ENCODE measurements at places on chromosomes 7 and 10.
A peak's percentile ranks its signal among the peaks of the same experiment; 100 is the strongest.

DNA sequence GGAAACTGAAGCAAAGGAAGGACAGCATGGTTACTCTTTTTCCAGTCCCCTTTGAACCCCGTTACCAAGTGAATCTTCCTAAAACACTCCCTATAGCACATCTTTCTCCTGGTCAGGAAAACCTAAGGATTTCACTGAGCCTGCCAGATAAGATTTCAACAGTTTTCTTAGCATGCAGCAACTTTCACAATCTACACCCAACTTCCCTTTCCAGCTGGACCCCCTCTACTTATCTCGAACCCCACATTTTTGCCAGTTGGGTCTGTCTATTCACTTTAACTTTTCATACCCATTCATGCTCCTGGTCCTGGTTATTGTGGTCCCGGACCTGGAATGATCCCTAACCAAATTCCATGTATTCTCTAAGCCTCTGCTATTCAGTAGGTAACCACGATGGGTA lies 14.9 kb upstream of the CPVL start:
- DNase-seq, result no peak

- DNase-seq, result no peak
Observed at GRCh38 chr7:36711256-36711655, 13.0 kb downstream of the AOAH start.

GRCh38 chr10:4501306-4501705 lies 324.7 kb upstream of the AKR1E2 start:
- DNase-seq, result no peak

- no peak for DNase-seq
Observed at GRCh38 chr7:120996988-120997345, 8.5 kb downstream of the CPED1 start.

GRCh38 chr10:76632767-76633051 lies 1004.9 kb downstream of the KCNMA1 start:
- no peak for DNase-seq

DNA sequence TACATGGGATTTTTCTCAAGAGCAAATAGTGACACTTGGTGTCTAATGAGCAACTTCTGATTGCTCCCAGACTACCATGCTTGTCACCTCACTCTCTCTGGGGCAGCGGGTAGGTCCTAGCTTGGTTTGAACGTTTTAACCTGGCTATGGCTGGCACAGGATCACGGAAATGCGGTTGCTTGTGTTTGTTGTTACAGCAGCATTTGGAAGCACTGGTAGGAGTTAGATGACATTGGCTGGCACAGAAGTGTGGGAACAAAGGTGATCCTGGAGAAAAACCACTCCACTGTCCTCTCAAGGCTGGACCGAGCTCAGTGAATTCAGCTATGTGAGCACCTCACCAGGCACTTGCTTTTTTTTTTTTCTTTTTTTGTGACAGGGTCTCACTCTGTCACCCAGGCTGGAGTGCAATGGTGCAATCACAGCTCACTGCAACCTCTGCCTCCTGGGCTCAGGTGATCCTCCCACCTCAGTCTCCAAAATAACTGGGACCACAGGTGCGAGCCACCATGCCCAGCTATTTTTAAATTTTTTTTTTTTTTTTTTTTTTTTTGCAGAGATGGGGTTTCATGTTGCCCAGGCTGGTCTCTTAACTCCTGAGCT lies 3.5 kb upstream of the PFKFB3 start:
- no peak for DNase-seq

DNA sequence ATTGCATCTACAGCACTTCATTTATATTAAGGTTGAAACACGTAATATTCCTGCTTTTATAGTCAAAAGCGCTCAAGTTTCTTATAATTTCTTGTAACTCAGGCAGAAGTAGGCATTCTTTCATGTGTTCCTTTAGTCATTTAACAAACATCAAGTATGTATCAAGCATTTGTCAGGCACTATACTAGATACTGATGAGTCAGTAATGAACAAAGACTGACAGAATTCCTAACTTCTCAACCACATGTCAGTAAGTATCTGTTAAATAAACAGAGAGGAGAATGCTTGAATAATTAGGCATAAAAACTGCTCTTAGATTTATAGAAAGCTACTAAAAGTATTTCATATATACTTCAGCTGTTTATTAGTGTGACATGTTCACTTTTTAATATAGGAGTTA lies 9.9 kb downstream of the CRPPA start:
- no peak for DNase-seq

DNA sequence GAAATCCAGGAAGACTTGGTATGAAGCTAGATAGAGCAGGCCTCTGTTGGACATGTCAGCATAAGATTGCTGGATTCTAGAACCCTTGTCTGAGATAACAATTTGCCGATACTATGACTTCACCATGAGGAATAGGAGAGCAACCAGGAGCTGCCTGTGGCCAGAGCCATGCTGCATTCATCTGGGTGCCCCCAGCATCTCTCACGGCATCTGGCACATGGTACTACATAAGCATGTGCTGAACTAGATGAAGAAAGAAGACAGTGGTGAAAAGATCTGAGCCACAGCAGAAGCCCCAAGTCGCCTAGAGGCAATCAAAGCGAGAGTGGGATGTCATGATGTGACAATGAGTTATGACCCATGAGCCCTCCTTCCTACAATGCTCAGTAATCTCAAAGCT lies 19.5 kb downstream of the GOT1 start:
- no peak for DNase-seq

GRCh38 chr10:103512591-103513379 lies 19.3 kb downstream of the NEURL1 start:
- DNase-seq, result no peak

DNA sequence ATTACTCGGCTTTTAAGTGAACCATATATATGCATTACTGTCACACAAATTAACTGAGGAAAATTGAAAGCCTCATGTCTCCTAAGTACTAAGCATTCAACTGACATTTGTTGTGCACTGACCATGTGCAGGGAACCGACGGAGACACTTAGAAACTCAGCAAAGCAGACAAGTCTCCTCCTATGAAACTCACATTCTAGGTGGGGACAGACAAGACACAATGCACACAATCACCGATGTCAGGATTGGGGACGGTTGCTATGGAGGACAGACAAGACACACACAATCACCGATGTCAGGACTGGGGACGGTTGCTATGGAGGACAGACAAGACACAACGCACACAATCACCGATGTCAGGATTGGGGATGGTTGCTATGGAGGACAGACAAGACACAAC lies 134.0 kb downstream of the PTPRN2 start:
- DNase-seq, result no peak

- DNase-seq, result no peak
Observed at GRCh38 chr7:36638586-36639263, 85.6 kb downstream of the AOAH start.

DNA sequence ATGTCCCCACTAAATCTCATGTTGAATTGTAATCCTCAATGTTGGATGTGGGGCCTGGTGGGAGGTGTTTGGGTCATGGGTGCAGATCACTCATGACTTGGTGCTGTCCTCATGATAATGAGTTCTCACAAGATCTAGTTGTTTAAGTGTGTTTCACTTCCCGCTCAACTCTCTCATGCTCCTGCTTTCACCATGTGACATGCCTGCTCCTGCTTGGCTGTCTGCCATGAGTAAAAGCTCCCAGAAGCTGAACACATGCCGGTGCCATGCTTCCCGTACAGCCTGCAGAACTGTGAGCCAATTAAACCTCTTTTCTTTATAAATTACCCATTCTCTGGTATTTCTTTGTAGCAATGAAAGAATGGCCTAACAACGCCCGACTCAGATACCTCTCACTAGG lies 6.2 kb upstream of the PSTK start:
- no peak for DNase-seq

DNA sequence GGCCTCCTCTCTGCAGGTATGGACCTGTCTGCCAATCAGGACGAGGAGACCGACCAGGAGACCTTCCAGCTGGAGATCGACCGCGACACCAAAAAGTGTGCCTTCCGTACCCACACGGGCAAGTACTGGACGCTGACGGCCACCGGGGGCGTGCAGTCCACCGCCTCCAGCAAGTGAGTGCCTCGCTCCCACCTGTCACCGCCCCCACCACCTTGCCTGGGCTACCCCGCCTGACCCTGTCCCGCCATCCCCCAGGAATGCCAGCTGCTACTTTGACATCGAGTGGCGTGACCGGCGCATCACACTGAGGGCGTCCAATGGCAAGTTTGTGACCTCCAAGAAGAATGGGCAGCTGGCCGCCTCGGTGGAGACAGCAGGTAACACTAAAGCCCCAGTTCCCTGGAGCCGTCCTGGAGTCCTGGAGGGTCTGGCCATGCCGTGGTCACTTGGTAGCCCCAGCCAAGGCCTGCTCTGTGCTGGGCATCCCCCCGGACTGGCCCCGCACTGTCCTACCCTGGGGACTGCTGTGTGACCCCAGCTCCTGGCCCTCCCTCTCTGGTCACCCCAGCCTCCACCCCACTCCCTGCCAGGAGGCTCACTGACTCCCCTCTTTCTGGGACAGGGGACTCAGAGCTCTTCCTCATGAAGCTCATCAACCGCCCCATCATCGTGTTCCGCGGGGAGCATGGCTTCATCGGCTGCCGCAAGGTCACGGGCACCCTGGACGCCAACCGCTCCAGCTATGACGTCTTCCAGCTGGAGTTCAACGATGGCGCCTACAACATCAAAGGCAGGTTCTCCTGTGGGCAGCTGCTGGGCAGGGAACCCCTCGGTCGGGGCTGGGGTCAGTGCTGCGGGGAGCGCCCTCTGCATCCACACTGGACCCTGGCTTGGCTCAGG lies 178.0 kb downstream of the RNF216 start:
- no peak for DNase-seq

GRCh38 chr7:64888901-64889685 lies 14.0 kb upstream of the ZNF273 start:
- peak; percentile 5 for DNase-seq

- no peak for DNase-seq
Observed at GRCh38 chr7:154750353-154750801, 252.5 kb downstream of the PAXIP1 start.

DNA sequence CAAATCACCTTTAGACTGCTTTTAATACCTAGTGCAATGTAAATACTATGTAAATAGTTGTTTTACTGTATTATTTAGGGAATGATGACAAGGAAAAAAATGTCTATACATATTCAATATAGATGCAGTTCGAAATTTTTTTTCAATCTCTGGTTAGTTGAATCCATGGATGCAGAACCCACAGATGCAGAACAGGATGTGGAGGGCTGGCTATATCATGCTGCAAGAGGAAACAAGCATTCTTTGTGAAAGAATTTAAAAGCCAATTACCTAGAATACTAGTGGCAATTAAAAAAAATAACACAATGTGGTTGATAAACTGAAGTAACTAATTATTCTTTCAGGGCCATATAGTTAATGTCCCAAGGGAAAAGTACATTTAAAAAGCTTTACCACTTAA lies 170.4 kb downstream of the ZNF438 start:
- DNase-seq, result peak; percentile 61

- no peak for DNase-seq
Observed at GRCh38 chr10:88680958-88681357, 16.7 kb downstream of the LIPF start.

DNA sequence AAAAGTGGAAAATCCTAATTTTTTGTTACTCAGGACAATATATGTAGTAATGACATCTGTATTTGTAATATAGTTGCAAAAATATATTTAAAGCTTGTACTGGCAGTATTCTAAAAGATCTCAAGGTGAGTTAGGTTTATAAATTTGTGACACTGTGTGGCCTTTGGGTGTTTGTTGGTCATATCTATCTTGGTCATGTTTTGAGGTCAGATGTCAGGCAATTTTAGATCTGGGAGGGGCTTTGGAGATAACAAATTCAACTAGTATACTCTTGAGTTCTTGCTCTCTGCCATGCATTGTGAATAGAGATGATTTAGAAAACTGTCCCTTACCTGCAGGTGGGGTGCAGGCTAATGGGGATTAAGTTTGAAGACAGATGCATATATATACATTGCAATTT lies 3.1 kb downstream of the TBC1D12 start:
- DNase-seq, result no peak

DNA sequence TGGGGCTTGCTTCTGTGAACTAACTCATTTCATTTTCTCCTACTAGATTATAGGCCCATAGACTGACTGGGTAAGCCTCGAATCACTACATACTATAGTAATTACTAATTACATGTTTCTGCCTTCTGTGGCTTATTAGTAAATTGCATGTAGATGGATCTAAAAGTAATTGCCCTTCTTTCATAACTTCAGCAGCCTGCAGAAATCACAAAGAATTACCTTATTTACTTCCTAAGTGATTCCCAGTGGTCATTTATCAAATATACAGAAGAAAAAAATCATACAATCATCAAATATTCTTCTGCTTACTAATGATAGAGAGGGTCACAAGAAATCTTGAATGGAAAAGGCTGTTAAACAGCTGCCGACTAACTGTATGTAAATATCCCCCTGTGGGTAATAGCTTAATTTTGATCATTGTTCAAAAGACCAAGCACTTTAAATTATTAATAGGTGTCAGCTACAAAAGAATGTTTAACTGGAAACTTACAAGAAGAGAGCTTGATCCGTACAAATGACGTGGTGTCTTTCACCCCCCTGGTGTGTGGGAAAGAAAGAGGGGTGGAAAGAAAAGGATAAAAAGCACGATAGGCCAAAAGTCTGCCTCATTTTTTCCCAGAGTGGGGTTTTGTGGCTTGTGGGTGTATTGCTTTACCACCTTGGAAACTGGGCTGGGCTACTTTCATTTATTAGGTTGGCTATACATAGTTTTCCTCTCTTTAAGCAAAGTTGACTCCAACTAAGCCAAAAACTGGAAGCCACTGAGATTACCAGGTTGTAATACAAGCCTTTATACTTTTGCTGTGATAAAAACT lies 361.8 kb upstream of the ZMIZ1 start:
- DNase-seq, result no peak

GRCh38 chr10:61634746-61635145 lies 28.0 kb upstream of the CABCOCO1 start:
- DNase-seq, result no peak

DNA sequence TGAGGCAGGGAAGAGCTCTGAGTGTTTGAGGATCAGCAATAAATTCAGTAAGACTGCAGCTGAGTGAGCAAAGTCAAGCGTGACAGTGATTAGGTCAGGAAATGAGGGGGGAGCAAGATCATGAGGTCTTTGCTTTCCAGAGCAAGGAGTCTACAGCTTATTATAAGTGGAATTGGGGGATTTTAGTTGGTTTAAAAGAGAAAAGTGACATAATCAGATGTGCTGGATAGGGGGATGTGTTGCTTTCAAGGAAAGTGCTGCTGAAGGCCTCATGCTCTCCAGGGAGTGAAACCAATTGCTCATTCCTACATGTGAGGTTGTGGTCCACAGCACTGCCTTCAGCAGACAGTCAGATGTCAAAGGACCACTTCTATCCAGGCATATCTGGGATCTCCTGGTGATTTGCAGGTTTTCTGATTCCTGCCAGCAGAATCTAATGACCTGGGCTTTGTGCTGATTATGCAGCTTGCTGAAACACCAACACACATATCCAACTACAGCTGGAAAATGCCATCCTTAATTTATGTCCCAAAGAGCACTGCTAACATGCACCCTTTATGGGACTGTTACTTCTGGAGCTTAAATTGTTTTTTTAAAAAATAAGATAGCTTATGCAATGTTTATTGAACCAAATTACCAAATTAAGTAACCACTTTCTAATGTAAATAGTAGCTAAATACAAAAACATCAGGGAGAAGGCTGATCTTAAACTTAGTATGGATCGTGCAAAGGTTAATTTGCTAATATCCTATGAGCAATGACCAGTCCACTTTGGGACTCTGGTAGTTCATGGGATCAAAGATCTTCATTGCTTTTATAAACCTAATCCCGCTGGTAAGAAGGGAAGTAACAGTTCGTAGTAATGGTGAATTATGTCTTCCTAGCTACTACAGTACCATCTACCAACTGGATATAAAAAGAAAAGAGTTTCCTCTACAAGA lies 607.6 kb downstream of the KCNMA1 start:
- DNase-seq, result no peak
